ENCODE measurements at places on chromosomes 12 and 14. TPM values are rescaled to one million over a fixed set of nuclear protein-coding genes. Genes with fewer than 3 reads are reported as not detected.

OR10P1 gene
- not detected for total RNA-seq

KICS2 gene
- 6.1 TPM for total RNA-seq

PHETA1 gene
- 9.5 TPM for total RNA-seq

GNB3 gene
- 0.20 TPM for total RNA-seq

CCDC197 gene
- total RNA-seq = not detected

OVCH1 gene
- not detected for total RNA-seq

TAS2R9 gene
- total RNA-seq = not detected

HOXC10 gene
- not detected for total RNA-seq

NAA30 gene
- 13.7 TPM for total RNA-seq

CLEC4E gene
- total RNA-seq = not detected

TEAD4 gene
- total RNA-seq = 78.2 TPM

ADAM20 gene
- total RNA-seq = not detected

MYF5 gene
- total RNA-seq = not detected

CMA1 gene
- total RNA-seq = not detected

CD163 gene
- total RNA-seq = not detected

CSRP2 gene
- total RNA-seq = 18.6 TPM

ABCD4 gene
- total RNA-seq = 26.2 TPM

Data from mammary microvascular endothelial cell (primary cell).